Mesangial cell (primary cell): ENCODE measurements at places on chromosomes 2 and 18. TPM values are rescaled to one million over a fixed set of nuclear protein-coding genes. Genes with fewer than 3 reads are reported as not detected.

CGREF1 gene
- 2.4 and 2.5 TPM in 2 replicates for total RNA-seq

NAT8 gene
- total RNA-seq = not detected in 2 replicates

RAB6C gene
- not detected in 2 replicates for total RNA-seq

CD8A gene
- total RNA-seq = not detected in 2 replicates

EEF1B2 gene
- 366 and 454 TPM in 2 replicates for total RNA-seq

CELF4 gene
- total RNA-seq = not detected in 2 replicates

TSPYL6 gene
- total RNA-seq = not detected in 2 replicates

RGPD5 gene
- 3.8 and 9.8 TPM in 2 replicates for total RNA-seq

FIGN gene
- total RNA-seq = 3.1 and 6.0 TPM in 2 replicates

FEZ2 gene
- 17.9 and 21.0 TPM in 2 replicates for total RNA-seq

ZNF385B gene
- total RNA-seq = 5.3 TPM in 1 of 2 replicates, not detected in the other

MLPH gene
- 79.8 and 114 TPM in 2 replicates for total RNA-seq

HAAO gene
- total RNA-seq = 0.33 and 1.9 TPM in 2 replicates

CHPF gene
- 164 and 424 TPM in 2 replicates for total RNA-seq

CHST9 gene
- 0.81 and 2.0 TPM in 2 replicates for total RNA-seq

LAMA3 gene
- total RNA-seq = 8.8 and 45.0 TPM in 2 replicates

PLEK gene
- total RNA-seq = under 0.01 TPM in 1 of 2 replicates, not detected in the other

EVX2 gene
- not detected in 2 replicates for total RNA-seq

ORC2 gene
- total RNA-seq = 6.0 and 10.9 TPM in 2 replicates

SLC9A4 gene
- total RNA-seq = 0.13 TPM in 1 of 2 replicates, not detected in the other

ITGAV gene
- total RNA-seq = 108 and 186 TPM in 2 replicates
